ENCODE measurements at places on chromosomes 11 and 22.

GRCh38 chr11:35413598-35413997 lies 5.8 kb downstream of the SLC1A2 start:
- no peak for DNase-seq

DNA sequence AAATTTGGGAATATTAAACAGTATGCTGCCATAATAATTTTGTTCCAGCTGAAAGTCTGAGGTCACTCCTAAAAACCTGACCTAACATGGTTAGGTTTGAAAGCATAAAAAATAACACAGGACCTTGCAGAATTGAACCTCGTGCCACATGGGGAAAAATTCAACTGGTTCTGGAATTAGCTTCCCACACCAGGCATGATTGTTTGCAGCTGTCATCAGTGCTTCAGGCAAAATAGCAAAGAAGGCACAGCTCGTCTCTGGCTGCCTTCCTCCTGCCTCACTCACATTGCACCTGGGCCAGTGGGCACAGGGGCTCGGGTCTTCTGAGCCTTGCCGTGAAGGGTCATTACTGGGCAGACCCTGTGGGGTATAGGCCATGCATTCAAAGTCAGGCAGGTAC lies 153.8 kb upstream of the ARHGAP20 start:
- no peak for DNase-seq

DNA sequence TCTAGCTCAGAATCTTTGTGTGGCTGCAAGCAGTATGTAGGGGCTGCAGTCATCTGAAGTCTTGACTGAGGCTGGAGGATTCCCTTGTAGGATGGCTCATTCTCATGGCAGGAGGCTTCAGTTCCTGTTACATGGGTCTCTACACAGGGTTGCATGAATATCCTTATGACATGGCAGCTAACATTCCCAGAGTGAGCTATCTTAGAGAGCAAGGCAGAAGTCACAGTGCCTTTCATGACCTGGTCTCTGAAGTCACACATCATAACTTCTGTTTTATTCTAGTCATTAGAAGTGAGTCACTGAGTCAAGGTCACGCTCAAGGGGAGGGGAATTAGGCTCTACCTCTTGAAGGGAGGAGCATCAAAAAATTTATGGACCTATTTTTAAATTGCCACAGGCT lies 10.3 kb upstream of the SPON1 start:
- DNase-seq: no peak

GRCh38 chr11:76073724-76074123 lies 132.6 kb downstream of the WNT11 start:
- DNase-seq: no peak

DNA sequence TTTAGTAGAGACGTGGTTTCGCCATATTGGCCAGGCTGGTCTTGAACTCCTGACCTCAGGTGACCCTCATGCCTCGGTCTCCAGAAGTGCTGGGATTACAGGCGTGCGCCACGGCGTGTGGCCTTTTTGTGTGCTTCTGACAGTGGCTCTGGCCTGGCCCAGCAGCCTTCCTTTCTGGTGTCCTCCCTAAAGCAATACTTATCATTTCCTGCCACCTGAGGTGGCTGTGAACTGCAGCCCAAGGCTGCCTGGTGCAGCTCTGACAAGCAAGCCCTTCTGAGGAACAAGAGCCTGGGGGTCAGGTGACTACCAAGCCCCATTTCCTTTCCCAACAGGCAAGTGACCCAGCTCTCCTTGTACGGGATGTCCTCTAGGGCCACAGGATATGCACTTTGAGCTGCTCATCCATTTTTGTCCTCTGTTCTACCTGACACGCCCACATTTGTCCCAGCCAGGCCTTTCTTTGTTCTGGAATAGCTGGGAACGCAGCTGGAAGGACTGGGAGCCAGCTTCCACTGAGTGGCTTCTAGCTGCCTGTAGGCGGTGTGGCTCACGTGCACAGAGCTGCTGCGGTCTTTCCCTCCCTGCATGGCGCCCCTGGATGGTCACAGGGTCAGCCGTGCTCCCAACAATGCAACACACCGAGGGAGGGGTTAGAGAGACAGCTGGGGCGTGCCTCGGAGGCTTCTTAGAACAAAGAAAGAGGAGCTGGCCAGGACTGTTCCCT lies 12.3 kb upstream of the BID start:
- peak; percentile 79 for DNase-seq

GRCh38 chr11:11636671-11637070 lies 14.9 kb upstream of the GALNT18 start:
- DNase-seq: no peak

DNA sequence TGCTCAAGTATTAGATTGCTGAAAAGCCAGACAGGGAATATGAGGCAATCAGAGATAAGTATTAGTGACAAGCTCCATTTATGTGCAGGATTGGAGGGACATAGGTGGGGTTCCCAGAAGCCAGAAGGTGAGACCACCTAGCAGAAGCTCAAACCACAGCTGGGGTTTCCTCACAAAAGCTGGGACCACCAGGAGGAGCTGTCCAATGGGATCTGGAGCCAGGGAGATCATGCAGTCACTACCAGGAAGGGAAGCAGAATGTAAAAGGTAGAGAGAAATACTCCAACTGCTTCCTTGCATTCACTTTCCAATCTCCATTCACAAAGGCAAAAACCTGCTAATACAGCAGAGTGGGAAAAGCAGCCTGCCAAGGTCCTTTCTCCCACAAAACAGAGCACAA lies 5.2 kb upstream of the FSHB start:
- DNase-seq: no peak

DNA sequence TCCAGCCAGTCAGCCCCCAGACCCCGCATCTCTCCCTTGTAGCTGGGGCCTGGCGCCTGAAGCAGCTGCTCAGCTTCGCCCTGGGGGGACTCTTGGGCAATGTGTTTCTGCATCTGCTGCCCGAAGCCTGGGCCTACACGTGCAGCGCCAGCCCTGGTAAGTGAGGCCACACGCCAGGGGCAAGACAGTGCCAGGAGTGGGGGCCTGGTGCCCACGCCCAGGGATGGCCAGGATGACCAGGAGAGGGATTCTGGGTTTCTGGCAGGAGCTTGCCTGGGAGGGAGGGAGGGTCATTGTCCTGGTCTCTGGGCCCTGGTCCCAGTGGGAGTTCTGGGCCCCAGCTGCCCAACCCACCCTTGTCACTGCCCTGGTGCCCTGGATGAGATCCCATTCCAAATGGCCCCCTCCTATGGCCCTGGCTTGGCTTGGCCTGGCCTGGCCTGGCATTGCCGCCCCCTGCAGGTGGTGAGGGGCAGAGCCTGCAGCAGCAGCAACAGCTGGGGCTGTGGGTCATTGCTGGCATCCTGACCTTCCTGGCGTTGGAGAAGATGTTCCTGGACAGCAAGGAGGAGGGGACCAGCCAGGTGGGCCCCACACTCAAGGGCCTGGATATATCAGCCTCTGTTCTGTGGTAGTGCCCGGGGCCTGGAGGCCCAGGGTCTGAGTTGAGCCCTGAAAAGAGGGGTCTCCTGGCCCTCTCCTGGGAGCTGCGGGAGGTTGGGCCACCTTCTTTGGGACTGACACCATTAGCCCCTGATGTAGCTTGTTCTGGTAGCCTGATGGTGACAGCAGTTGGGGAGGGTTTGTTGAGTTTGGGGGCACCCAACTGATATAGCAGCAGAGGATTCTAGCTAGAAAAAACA lies 3.7 kb downstream of the SLC39A13 start:
- DNase-seq: peak; percentile 30

DNA sequence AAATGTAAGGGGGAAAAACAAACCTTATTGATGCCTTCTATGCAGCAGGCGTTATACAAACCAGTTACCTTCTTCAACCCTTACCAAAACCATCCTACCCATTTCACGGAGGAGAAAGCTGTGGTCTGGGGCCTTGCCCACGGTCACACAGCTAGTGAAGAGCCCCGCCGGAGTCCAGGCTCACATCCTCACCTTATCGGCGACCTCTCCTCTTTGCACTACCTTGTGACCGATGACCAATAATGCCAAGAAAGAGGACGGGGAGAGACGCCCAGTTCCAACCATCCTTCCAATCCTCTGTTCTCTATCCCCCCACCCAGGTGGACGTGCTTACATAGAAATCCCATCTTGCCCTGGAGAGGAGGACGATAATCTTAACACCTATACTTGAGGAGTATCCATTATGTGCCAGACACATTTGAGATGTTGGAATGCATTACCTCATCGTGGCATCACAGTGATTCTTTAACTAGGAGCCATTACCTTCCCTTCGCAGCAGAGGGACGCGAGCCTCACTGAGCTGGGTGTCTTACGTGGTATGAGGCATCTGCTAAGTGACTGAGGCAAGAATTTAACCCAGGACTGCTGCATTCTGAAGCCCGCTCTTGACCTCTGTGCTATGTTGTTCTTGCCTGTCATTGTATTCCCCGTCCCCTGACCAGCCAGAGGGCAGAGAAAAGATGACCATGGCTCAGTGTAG lies 253.7 kb upstream of the B3GAT1 start:
- DNase-seq: no peak

GRCh38 chr22:31588970-31589675 lies 72.9 kb downstream of the PISD start:
- DNase-seq: no peak

DNA sequence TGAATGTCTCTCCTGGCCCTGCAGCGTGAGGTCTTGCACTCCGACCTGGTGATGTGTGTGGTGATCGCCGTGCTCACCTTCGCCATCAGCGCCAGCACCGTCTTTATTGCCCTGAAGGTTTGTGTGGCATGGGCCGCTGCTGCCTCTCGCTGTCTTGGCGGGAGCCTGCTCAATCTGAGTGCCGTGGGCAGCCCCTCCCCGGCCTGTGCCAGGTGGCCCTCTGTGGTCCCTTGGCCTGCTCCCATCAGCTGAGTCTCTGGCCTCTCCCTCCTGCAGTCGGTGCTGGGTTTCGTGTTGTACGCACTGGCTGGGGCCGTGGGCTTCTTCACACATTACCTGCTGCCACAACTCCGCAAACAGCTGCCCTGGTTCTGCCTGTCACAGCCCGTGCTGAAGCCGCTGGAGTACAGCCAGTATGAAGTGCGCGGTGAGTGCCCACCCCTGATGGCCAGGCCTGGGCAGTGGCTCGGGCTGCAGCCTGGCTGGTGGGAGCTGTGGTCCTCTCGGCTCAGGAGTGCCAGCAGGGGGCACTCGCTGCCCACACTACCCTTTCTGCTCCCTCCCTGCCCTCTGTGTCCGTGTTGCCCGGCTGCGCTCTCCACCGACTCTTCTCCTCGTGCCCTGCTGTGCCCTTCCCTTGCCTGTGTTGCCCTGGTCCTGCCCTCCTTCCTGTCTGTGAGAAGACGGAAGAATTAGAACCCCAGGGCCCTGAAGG lies 10.2 kb downstream of the PCNX3 start:
- no peak for DNase-seq

GRCh38 chr22:30268331-30268730 lies 1.7 kb upstream of the OSM start:
- no peak for DNase-seq

DNA sequence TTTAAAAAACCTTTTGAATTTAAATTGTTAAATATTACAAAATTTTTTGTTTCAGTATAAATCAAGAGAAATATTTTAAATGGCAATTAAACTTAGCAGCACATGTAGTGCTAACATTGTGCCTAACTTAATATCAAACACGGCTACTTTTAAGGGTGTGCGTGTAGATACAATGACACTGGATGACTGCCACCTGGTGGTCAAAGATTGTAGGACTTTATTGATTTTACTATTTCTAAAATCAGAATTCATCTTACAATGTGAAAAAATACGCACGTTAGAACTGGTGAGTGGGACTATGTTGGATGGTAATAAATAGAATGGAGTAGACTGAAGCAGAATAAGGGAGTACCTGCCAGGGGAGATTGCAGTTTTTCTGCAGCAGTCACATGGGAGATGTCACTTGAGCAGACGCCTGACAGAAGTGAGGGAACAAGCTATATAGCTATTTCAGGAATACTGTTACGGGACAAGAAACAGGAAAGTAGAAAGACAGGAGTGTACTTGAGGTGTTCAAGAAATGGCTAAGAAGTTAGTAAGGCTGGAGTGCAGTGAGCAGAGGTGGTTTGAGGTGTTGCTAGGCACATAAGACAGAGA lies 52.9 kb downstream of the UVRAG start:
- DNase-seq: peak; percentile 56

DNA sequence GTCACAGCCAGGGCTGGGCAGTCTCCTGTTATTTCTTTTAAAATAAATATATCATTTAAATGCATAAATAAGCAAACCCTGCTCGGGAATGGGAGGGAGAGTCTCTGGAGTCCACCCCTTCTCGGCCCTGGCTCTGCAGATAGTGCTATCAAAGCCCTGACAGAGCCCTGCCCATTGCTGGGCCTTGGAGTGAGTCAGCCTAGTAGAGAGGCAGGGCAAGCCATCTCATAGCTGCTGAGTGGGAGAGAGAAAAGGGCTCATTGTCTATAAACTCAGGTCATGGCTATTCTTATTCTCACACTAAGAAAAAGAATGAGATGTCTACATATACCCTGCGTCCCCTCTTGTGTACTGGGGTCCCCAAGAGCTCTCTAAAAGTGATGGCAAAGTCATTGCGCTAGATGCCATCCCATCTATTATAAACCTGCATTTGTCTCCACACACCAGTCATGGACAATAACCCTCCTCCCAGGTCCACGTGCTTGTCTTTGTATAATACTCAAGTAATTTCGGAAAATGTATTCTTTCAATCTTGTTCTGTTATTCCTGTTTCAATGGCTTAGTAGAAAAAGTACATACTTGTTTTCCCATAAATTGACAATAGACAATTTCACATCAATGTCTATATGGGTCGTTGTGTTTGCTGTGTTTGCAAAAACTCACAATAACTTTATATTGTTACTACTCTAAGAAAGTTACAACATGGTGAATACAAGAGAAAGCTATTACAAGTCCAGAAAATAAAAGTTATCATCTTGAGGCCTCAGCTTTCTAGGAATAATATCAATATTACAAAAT lies 13.4 kb downstream of the OR51B4 start:
- no peak for DNase-seq

GRCh38 chr11:128970598-128971190 lies 28.0 kb upstream of the TP53AIP1 start:
- no peak for DNase-seq

GRCh38 chr22:32578752-32579151 lies 104.1 kb downstream of the FBXO7 start:
- no peak for DNase-seq

GRCh38 chr22:48137640-48138039 lies 1375.2 kb downstream of the TBC1D22A start:
- DNase-seq: no peak

- DNase-seq: no peak
Observed at GRCh38 chr11:79308429-79308828, 132.4 kb downstream of the TENM4 start.

GRCh38 chr22:46377525-46378425 lies 42.3 kb downstream of the TRMU start:
- no peak for DNase-seq

GRCh38 chr11:2166091-2166851 lies 5.3 kb upstream of the INS start:
- DNase-seq: peak; percentile 41

- no peak for DNase-seq
Observed at GRCh38 chr22:42281706-42282251, 11.3 kb upstream of the TCF20 start.

GRCh38 chr11:126452241-126453101 lies 97.0 kb downstream of the ST3GAL4 start:
- peak; percentile 15 for DNase-seq

DNA sequence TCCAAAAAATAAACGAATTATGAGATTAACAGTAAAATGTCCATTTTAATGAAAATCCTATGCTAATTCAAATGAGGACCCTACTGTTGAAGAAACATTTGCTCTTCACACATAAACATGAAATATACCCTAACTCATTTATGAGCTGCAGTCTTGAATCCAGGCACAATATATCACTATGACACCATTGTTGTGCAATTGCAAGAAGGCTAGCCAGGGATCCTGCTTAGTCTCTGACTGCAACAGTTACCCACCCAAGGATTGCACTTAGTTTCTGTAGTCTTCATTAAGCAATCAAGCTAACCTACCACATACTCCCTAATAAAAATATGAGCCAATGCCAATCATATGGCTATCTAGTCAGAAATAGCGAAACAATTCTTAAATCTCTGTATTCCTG lies 981.0 kb upstream of the FAT3 start:
- no peak for DNase-seq

GRCh38 chr11:18245396-18245795 lies 3.1 kb downstream of the SAA2 start:
- DNase-seq: no peak

Measured in NCI-H146 (cell line).